ENCODE measurements at places on chromosomes 4 and X.
A peak's percentile ranks its signal among the peaks of the same experiment; 100 is the strongest.

GRCh38 chrX:10189317-10190268 is 32.8 kb downstream of the CLCN4 start:
- peak; percentile 16 for DNase-seq

DNA sequence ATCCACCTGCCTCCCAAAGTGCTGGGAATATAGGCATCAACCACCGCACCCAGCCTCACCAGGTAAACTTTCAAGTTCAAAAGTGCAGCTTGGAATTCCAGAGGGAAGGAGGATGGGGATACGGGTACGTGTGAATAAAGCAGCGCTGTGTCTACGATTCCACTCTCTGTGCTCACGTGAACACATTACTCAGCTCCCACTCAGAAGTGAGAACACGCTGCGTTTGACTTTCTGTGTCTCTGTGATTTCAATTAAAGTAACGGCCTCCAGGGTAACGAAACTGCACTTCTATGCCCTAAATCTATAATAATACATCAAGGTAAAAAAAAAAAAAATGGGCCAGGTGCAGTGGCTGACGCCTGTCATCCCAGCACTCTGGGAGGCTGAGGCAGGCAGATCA is 8.4 kb upstream of the ASMT start:
- no peak for DNase-seq

- DNase-seq: no peak
Observed at GRCh38 chr4:108172231-108172752, 3.6 kb upstream of the LEF1 start.

DNA sequence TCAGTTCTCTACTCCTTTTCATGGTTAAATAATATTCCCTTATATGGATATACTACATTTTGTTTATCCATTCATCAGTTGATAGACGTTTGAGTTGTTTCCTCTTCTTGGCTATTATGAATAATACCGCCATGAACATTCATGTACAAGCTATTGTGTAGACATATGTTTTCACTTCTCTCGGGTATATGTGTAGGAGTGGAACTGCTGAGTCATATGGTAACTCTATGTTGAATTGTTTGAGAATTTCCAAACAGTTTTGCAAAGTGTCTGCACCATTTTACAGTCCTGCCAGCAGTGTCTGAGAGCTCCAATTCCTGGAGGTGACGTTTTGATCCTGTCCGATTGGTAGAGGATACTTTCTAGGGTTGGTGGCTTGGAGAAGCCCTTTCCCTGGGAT is 23.6 kb downstream of the PLAC1 start:
- no peak for DNase-seq

DNA sequence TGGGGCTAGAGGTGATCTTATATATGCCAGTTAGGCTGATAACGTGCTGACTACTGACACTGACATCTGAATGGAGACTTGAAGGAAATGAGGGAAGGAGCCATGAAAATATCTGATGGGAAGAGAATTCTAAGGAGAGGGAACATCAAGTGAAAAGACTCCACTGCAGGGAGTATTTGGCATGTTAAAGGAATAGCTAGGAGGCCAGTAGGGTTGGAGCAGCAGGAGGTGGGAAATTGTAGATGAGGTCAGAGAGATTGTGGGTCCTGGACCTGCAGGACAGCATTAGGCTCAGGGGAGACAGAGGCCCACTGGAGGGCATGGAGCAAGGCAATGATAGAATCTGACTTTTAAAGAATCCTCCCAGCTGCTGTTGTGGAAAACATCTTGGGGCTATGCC is 55.8 kb upstream of the NSUN7 start:
- no peak for DNase-seq

- DNase-seq: no peak
Observed at GRCh38 chr4:27149541-27150212, 289.0 kb downstream of the STIM2 start.

GRCh38 chr4:6914448-6914847 is 4.8 kb downstream of the TBC1D14 start:
- DNase-seq: no peak

- DNase-seq: no peak
Observed at GRCh38 chr4:139027776-139028175, 12.2 kb downstream of the NOCT start.

DNA sequence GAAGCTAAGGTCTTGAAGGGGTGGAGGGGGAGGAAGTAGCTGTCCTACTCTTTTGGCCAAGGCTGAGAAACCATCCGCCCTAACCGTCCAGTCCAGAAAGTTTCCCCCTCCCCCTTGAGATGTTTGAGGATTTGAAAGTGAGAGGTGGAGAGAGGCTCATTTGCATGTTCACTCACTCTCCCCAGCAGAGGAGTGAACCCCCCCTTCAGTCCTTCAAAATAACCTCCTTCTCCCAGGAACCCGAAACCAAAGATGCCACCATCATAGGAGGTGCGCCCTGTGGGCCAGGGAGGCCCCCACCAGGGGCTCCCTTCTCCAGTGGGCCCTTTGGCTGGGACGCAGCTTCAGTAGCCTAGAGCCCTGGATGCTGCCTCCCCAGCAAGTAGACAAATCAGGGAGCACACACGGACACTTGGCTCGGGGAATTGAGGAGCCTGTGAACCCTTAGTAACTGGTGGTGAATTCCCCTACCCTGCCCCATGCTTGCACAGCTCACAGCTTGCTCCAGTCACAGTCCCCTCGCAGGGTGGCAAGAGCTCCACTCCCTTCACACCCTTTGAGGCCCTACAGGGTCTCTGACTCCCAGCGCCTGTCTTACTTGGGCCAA is 25.6 kb downstream of the ELF4 start:
- DNase-seq: peak; percentile 19

DNA sequence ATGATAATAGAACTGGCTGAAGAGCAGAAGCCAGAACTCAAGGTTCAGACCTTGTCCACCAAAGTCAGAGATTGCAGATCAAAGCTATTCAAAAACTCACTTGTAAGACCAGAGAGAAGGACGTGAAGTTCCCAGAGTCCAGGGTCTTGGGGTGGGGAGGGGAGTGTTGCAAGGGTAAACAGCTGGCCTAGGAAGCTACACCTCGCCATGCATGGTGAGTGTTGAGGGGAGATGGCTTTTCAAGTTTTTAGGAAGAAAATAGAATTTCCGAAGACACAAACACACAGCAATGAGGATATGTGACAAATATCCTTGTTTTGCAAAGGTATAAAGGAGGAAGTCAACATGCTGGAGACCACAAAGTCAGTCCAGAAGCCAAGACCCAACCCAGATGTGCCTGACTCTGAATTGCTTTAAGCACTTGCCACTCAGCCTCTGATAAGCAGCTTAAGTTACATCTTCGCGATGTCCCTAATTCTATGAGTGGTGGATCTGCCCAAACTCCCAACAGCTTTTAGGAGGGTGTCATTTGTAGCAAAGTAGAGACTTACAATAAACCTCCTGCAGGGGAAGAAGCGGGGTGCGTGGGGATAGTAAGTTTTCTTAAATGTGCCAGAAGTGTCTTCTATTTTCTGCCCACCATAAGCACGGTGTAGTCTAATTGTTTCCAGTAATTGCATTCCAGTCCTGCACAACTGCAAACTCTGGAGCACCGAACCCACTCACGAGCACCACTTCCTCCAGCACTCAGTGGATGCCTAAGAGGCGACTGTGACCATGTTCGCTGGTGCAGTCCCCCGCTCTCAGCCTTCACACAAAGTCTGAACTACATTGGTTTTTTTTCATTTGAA is 26.5 kb downstream of the HAND2 start:
- no peak for DNase-seq

DNA sequence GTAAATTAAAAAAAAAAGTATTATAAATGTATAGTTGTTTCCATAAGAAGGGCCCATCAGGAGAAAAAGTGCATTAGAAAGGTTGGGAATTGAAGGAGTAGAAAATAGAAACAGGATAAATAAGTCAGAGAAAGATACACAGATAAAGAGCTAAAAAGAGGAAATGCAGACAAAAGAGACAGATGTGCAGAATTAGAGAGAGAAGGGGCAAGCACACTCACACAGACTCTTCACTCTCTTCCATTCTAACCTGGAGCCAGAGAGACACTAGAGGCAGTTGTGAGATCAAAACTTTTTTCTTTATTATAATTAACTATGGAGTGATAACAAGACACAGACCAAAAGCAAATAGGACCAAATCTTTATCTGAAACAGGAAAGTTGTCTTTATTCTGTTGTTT is 134.1 kb downstream of the CEP135 start:
- no peak for DNase-seq

DNA sequence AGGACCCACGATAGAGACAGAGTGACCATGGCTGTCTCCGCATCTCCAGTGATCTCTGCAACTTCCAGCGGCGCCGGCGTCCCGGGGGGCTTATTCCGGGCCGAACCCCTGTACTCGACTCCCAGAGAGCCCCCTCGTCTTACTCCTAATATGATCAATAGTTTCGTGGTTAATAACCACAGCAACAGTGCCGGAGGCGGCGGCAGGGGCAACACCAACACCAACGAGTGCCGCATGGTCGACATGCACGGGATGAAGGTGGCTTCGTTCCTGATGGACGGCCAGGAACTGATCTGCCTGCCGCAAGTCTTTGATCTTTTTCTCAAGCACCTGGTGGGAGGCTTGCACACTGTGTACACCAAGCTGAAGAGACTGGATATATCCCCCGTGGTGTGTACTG is 343 bp downstream of the DACH2 start:
- no peak for DNase-seq

DNA sequence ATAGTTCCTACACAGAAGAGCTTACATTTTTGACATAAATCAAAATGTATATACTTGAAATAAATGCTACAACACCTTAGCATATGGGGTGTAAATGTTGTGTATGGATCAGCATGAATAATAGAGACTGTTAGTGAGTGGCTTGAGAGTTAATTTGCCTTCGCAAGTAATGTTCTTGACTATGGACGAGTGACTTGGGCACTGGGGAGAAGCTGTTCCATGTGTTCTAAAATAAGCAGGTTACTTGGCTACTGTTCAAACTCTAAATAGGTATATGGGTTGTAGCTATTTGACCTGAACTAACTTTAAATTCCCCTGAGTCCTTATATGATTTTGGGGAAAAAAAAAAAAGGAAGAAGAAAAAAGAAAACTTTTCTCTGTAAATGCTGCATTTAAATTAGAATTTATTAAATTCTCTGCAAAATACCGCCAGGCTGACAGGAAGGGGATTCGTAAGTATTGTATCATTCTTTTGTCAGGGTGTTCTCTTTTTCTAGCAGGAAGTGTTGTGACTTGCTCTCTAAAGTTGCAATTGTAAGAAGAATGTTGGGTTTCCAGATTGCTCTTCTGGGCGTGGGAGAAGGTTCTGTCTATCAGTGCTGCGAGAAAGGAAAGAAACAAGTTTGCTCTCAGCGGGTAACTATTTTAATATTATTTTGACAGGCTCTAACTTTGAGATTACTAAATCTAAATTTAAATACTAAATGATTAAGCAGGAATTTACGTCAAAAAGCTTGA is 32.2 kb downstream of the PLS3 start:
- no peak for DNase-seq

GRCh38 chr4:103075894-103076746 is 441 bp downstream of the SLC9B2 start:
- peak; percentile 68 for DNase-seq

GRCh38 chr4:116272336-116272735 is 813.0 kb downstream of the TRAM1L1 start:
- DNase-seq: no peak

DNA sequence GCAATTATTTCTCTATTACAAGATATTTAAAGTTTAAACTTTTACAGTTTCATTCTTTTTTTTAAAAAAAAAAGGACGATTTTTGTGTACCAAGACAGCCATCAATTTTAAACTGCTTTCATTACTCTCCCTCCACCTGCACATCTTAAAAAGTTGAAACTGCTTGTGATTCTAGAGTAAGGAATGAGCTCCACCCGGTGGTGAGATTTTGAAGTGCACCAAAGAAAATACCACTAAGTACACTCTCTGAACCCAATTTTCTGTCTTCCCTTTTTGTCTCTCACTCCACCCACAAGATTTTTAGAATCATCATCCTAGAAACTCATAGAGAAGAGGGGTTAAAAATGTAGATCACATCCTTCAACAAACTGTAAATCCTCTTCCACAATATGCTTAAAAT is 91.3 kb upstream of the WDR44 start:
- DNase-seq: no peak

DNA sequence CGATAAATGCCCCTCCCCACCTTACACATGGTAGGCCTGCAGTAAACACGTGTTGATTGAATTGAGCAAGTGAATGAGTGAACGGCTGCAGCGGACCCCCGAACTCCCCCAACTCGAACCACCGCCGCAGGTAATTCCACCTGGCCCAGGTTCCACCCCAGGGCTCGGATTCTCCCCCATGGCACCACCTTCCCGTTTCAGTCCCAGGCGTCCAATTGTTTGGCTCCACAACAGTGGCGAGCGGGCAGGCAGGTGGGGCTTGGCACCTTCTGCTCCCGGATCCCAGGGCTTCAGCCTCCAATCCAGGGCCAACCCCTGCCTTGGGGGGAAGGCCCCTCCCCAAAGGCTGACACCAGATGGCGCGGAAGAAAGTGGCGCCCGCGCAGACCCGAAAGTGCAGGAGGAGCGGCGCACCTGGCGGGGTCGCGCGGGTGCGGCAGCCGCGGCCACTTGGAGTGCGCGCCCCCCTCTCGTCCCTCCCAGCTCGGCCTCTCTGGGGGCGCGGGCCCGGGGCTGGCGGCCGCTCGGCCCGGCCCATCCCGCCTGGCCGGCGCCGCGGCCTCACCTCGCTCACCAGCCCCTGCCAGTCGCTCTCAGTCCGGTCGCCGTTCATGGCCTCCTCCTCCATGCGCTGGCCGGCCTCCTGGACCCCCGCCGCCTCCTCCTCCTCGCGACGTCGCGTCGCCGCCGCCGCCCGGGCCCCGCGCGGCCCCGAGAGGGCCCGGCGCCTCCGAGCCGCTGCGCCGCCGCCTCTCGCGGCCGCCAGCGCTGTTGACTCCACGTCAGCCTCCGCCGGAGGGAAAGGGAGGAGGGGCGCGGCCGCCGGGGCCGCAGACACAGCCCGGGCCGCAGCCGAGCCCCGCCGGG is at the start of gene CCDC149:
Gene CCDC149, minus strand, starts transcription at position 791 of the 867 bp plus-strand sequence. Its CDS starts 178 bp downstream, at position 613.
- no peak for DNase-seq

GRCh38 chrX:1071351-1071750 is 141.1 kb downstream of the CRLF2 start:
- DNase-seq: no peak

DNA sequence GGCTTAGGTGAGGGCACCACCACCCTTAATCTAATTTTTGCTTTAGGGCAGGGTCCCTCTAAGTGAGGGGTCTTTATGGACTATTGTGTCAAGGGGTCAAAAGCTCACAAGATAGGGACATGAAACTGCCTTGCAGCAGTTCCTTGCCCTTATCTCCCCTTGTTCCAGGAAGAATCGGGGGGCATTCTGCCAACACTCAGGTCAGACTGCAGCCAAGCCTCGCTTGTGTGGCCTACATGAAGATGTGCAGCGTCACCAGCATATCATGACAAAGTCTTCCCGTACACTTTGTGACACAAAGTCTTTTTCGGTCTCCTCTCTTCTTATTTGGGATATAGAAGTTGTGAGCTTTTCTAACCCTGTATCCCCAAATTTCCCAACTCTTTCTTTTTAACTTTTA is 17.5 kb upstream of the USP9X start:
- no peak for DNase-seq

- DNase-seq: no peak
Observed at GRCh38 chrX:153158319-153158718, 20.8 kb upstream of the MAGEA1 start.

DNA sequence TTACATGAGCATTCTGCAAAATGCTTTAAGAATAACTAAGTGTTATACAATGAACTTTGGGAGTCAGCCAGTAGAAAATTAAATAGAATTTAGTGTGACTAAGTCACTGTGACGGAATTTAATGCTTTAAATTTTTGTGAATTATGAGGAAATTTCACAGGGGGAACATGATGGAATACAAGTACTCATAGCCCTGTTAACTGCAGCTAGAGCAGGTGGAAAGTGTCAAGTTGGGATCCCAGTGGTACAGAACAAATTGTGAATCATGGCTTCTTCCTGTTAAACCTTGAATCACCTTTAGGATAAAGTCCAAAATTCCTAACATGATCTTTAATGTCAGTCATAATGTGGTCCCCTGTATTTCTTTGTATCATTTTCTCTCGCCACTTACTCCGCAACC is 212.2 kb upstream of the CENPE start:
- DNase-seq: no peak

All from NK-92 treated with Interleukin-12 subunit alpha and Interleukin-12 subunit beta, amount 100 ng/mL, for 24 hours (cell line).